ENCODE measurements at places on chromosomes 5 and 9.

DNA sequence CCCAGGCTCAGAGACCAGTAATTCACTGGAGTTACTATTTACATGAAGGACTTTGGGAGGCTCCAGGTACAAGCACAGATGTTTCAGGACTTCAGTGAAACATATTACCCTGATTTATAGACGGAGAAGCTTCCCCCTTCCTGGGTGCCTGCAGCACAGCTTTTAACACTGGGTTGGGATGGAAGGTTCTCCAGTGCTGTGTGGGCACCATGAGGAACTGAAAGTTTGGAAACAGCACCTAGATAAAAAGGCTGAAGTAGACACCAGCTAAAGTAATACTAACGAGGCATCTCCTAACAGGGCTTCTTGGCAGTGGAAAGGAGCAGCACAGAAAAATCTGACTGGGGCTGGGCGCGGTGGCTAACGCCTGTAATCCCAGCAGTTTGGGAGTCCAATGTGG, 70.7 kb downstream of the GCNT1 start:
- DNase-seq = no peak

DNA sequence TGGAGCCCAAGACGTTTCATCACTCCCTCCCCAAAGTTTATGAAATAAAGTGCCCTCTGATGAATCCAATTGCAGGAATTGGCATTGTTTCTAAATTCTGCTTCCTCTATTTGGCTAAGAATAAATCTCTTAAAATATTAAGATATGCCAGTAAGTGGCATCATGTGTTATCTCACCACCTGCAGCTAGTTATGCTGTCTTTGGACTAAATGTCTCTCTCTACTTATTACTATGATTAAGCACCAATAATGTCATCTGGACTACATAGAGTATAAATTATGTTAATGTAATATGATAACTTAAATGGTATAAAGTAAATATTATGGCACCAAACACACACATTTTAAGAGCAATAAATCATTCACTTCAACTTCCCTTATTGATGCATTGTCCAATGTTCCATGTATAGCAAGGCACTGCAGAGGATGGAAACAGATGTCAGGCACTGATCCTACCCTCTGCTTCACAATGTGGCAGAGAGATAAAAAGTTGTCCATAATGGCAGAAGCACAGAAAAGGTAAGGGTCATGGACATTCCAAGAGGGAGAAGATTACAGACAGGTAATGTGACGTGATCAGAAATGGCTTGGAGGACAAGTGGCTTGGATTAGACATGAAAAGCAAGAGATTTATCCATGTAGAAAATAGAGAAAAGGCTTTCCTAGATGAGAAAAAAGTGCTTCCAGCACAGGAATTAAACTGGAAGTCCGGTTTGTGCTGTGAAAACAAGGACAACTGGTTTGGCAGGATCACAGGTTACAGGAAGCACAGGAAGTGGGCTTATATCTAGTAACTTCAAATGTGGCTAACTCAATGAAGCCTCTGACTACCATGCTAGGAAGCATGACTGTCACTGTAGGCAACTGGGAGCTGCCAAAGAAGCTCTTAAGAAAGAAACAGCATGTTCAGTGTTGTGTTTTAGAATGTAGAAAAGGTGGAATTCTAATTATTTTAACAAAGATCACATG, 26.7 kb downstream of the MARCHF11 start:
- DNase-seq = no peak

DNA sequence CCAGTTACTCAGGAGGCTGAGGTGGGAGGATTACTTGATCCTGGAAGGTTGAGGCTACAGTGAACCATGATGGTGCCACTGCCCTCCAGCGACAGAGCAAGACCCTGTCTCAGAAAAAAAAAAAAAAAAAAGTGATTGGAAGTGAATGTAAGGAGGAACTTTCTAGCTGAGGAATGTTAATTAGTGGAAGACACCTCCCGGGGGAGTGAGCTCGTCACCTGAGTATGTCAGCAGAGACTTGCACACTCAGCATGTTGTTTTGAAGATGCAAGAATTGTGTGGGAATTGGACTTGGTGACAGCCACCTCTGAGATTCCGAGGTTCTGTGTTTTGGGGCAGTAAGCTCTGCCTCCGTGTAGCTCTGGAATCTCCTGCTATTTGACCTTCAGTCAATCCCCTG, 3.6 kb downstream of the SYNPO start:
- DNase-seq = peak; percentile 0

DNA sequence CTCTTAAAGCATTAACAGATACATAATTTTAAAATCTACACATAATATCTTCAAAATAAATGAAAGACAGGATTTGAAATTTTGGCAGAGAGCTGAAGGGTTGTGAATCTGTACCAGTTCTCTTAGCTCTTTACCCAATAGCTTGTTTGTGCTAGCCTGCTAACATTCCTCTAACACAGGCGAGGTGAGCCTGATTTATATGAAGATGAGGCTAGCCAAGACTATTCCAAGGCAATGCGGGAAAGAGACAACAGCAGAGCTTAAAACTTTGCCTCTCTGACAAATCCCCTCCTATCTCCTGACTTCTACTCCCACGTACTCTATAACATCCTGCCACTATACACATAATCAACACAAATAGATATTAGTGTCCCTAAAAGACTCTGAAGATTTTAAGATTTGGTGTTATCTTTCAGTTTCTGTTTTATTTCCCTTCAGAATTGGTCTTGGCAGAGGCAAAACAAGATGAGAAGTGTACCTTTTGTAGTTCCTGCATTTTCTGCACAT, 745.6 kb upstream of the ZNF608 start:
- no peak for DNase-seq

DNA sequence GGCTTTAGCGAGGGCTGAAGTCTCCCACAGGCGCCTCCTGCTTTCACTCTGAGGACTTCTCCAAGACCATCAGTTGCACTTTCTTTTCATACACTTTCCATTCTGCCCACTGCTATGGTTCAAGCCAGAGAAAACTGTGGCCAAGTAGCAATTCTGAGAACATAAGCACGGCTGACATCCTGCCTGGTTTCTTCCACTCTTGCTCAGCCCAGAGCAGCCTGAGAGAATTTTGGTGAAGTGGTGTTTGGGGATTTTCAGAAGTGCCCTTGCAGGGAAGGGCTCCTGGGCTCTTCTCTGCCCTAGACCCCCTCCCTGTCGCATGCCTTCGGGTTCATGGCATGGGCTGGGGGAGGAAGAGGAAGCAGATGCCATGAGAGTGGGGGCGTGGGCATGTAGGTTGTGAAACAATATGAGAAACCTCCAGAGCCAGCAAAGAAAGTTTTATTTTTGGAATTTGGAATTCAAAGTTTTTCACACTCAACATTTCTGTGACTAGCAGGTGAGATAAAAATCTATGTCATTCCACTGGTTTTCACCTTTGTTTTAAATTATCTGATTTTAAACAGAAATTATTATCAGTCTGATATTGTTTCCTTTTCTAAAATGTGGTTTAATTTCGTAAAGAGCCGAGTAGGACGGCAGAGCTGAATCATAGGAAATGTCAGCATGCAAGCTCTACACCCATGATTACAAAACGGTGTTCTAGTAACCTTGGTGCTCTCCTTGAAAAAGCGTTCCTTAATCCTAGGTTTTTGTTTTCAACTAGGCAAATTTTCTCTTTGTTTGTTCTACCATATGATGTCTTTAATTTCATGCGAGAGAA, 27.8 kb upstream of the TNFSF8 start:
- DNase-seq = no peak

- DNase-seq = peak; percentile 4
Measured at GRCh38 chr5:147509041-147509709, 693 bp downstream of the DPYSL3 start.

DNA sequence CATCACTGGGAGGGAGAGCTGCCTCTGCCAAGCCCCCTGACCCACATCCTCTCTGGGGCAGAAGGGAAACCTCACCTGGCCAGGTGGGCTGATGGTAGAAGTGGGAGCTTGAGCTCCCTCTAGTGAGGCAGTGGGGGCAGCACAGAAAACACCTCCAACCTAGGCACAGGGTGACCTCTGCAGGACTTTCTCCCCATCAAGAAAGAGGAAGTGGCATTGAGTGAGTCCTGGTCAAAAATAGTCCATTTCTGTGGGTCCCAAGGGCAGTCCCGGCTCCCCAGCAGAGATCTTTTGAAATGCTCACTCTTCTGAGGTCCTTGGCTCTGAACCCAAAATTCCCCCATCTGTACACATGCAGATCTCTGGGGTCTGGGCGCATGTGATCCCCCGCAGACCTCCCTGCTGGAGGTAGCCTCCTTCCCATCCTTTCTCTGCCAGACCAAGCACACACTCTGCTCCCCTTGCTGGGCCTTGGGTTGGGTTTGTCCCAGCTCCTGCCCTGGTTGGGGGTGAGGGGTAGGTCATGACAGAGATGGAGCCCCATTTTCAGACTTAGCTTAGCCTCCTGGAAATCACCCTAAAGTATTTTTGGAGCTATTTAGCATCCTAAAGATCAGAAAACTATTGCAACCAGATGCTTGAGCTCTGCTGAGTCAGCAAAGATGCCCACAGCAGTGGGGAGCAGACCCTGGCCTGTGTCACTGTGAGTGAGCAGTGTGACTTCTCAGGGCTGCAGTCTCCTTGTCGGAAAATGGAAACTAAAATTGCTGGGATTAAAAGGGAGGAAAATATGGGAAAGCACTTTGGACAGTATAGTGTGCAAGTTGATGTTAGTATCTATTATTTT, 41.6 kb upstream of the LCP2 start:
- no peak for DNase-seq

DNA sequence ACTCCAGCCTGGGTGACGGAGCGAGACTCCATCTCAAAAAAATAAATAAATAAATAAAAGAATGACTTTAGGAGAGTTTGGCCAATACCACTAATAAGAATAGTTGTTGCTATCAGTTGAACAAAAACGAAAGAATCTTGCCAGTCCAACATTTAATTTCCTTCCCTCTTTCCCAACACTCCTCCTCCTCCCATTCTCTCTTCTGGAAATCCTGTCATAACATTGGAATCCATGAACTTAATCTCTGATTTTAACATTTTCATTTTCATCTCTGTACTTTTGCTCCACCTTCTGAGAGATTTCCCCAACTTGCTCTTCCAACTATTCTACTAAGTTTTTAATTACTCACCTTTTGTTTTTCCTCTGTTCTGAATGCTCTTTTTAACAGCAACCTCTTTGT, 42.8 kb upstream of the CDK20 start:
- no peak for DNase-seq

DNA sequence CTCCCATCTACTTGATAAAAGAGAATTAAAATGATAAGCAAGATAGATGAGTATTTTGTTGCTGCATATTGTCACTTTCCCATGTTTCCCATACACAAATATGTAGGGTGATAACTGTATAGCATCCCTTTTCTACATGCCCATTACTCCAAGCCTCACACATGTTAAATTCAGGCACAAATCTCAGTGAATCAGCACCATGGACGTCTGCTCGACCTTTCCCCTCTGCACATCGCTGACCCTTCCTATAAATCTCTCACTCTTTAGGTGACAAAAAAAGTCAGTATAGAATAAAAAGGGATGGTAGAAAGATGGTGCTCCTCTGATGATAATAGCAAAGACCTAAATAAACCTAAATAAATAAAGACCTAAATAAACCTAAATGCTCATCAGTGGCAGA, 1097.7 kb upstream of the C9orf72 start:
- no peak for DNase-seq

DNA sequence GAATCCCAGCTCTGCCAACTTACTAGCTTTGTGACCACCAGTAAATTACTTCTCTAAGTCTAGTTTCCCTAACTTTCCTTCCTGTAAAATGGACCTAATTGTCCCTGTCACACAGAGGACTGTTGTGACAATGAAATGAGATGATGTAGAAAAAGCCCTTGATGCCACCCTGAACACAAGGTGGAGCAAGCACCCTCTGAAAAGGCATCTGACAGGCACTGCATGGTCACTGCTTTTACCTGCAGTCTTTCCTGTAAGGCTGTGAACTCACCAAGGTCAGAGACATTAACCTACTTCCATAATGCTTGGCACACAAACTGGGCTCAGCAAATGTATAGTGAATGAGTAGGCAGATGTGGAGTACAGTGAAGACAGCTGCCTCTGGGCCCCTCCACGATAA, 6.1 kb downstream of the SLC31A2 start:
- DNase-seq = no peak

All from dorsolateral prefrontal cortex (tissue), 122 donors.